ENCODE measurements at places on chromosomes 4 and X. TPM values are rescaled to one million over a fixed set of nuclear protein-coding genes. Genes with fewer than 3 reads are reported as not detected.

Gene FGB
- not detected for polyA plus RNA-seq

Gene CDX4
- not detected for polyA plus RNA-seq

Gene CXCL1
- polyA plus RNA-seq: 8.2 TPM

Gene FANCB
- 0.23 TPM for polyA plus RNA-seq

Gene OGT
- polyA plus RNA-seq: 129 TPM

Gene SSX4B
- not detected for polyA plus RNA-seq

Gene APBB2
- 76.7 TPM for polyA plus RNA-seq

Gene MAGEA1
- not detected for polyA plus RNA-seq

Gene NKX3-2
- 0.10 TPM for polyA plus RNA-seq

Gene OCRL
- polyA plus RNA-seq: 49.8 TPM
